ENCODE measurements at places on chromosomes 16 and 17.

- DNase-seq = no peak
These were observed 4.7 kb downstream of the MLX start for GRCh38 chr17:42571435-42572225.

GRCh38 chr17:332023-332422, 20.6 kb downstream of the RPH3AL start:
- DNase-seq = no peak

- DNase-seq = no peak
These were observed 320 bp downstream of the SPAG9 start for GRCh38 chr17:51120357-51120738.

DNA sequence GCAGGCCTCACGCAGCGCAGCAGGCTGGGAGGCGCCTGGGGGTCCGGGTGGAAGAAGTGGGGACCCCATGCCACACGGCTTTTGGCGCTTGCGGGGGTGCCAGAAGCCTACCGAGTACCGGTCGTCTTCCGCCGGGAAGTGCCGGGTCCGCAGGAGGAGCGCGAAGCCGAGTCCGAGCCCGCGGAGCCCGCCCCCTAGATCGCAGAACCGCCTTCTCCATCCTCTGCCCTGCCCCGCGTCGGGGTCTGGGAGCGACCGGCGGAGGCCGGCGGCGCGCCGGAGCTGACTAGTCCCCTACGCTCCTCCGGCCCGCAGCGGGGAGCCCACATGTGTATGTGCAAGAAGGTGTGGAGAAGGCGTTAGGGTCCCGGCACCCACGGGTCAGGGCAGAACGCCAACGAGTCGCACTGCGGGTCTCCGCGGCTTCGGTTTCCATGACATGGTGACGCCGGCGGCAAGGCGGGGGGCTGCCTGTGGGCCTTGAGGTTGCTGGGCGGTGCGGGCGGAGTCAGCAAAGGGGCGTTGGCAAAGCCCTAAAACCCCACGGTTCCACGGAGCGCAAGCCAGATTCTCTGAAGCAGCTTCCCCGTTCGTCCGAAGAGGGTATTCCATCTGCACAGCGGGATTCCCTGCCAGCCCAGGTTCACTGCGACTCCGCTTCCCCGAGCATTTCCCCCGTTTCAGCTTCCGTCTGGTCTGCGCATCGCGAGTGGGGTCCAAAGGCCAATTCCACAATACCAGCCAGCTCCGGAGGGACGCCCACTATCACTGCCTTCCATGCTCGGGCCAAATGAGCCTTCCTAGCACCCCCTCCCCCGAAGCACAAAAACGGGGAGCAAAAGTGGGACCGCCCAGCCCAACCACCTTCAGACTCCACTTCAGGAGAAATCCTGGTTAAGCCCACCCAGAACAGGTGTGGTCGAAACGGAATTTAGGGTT, 2.3 kb upstream of the LHX1 start:
- no peak for DNase-seq

DNA sequence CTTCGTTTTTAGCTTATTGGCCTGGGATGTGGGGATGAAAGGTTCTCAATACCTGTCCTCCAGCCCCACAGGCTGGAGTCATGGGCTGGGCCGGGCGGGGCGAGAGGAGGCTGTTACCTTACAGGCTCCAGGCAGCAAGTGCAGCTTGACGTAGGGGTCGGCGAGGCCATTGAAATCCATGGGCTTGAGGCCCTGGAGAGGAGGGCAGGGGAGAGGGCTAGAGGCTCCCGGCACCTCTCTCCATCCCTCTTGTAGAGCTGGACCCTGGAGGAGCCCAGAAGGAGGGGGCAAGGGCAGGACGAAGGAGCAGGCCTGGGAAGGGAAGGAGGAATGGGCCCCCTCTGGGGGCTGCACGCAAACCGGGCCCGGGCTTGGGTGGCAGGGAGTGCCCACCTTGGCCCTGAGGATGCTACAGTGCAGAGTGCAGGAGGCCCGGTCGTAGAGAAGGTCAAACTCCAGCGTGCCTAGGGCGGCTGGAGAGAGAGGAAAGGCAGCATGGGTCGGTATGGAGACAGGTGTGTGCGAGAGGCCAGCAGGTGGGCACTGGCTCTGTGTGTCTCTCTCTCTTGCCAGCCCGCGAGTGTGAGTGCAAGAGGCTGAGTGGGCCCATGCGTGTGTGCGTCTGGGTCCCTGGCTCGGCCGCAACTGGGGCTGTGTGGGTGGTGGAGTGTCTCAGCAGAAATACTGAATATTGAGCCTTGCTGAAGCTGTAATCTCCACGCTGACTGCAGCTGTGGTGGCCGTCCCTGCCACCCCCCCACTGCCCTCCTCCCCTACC, 1.6 kb downstream of the DOC2A start:
- DNase-seq = no peak

DNA sequence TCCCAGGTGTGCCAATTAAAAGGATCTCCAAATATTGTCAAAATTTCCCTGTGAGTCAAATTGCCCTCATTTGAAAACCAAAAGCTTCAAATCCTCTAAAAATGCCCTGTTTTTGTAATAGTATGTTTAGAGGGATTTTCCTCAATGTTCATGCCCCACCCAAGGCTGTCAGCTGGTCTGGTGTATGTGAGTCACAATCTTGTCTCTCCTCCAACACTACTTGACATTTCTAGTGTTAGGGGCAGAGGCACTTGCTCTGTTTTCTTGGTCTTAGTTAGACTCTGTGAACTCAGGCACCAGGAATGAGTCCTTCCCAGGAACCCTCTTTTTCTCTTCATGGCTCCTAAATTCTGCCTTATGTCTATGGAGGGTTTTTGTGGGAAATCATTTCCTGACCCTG, 634.8 kb downstream of the KCNJ2 start:
- DNase-seq = no peak

DNA sequence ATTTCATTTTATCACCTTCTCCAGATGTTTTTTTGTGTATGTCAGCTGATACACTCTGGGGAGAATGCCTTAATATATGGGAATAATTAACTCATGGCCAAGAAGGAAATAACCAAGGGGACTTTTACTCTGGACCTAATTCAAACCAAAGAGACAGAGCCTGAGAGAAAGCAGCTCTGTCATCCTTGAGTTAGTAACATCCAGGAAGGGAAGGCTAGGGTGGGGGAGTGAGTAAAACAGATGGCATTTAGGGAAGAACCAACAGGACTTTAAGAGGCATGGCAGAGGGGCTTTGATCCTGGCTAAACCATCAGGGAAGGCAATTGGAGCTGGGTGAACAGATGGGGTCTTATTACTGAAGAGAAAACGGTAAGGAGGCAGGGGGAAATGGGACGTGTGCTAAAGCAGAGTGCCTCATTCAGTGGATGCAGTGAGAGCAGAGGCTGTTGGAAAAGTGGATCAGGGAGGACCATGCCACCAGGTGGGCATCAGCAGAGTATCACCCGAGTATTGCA, 2.5 kb upstream of the SMPD3 start:
- no peak for DNase-seq

DNA sequence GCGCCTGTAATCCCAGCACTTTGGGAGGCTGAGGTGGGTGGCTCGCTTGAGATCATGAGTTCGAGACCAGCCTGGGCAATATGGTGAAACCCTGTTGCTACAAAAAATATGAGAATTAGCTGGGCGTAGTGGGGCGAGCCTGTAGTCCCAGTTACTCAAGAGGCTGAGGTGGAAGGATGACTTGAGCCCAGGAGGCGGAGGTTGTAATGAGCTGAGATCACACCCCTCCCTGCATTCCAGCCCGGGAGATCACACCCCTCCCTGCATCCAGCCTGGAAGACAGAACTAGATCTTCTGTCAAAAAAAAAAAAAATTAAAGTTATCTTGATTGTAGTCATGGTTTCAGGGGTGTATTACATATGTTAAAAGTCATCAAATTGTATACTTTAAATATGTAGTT, 26.8 kb upstream of the GLG1 start:
- no peak for DNase-seq

- DNase-seq = no peak
These were observed 25.0 kb downstream of the NAA60 start for GRCh38 chr16:3468501-3468900.

GRCh38 chr17:18020971-18021370, 18.0 kb downstream of the ATPAF2 start:
- DNase-seq = no peak

All from hypothalamus (tissue), 51 donors.